ENCODE measurements at places on chromosomes 1 and 21.

GRCh38 chr1:208187499-208188041 is 56.6 kb downstream of the PLXNA2 start:
- no peak for DNase-seq

DNA sequence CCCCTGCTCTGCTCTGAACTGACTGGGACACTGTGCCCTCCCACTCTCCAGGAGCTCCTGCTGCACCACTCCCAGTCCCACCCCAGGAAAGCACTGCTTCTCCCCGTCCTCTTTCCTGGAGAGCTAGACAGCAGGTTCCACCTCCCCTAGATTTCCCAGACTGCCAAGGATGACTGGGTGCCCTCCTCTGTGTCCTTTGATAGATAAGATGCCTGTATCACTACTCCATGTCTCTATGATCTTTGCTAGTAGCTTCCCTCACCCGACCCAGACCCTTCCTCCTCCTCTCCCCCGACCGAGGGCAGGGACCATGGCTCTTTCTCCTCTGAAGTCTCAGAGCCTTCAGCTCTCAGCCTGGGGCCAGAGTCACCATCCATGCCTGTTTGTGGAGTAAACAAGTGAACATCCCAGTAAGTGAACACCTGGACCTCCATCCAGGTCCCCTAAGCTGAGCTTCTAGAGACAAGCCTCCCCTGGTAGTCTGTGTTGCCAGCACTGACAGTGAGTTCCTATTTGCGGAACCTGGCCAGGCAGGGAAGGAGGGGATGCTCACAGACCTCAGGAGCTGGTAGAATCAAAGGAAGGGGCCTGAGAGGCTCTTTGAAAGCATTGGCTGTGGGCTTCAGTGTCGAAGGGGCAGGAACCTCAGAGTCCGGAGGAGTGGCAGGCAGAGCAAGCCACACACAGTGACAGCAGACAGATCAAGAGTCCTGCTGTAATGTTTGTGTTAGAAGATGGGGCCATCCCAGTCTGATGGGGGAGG is 104.0 kb downstream of the PAX7 start:
- DNase-seq: no peak

GRCh38 chr21:32549440-32549839 is 35.9 kb downstream of the TCP10L start:
- DNase-seq: no peak

DNA sequence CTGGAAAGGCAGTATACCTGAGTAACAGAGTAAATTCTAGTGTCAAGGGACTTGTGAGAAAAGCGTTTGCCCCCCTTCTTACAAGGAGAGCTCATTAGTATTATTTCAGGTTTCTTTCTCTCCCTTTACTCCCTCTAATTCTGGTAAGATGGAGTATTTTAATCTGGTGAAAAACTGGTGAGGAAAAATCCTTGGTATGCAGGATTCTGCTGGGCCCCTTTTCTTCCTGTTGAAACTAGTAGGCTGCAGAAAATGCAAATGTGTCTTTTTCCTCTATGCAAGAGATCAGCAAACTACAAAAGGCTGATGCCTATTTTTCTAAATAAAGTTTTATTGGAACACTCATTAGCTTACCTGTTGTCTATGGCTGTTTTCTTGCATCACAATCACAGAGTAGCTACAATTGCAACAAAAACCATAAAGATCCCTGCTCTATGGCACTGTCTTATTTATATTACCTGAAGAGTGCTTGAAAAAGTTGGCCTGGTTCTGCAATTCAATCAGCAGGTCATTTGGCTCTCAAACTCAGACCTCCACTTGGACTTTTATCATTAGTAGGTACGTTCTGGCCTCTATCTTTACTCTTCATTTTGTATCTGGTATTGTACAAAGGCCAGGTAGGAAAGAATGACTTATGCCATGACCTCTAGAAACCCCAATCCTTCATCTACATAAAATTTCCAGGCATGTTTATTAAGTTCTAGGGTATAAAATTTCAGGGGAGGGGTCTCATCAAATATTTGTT is 109.6 kb downstream of the AKT3 start:
- DNase-seq: no peak

- no peak for DNase-seq
These were observed 10.7 kb downstream of the AK5 start for GRCh38 chr1:77292551-77292950.

DNA sequence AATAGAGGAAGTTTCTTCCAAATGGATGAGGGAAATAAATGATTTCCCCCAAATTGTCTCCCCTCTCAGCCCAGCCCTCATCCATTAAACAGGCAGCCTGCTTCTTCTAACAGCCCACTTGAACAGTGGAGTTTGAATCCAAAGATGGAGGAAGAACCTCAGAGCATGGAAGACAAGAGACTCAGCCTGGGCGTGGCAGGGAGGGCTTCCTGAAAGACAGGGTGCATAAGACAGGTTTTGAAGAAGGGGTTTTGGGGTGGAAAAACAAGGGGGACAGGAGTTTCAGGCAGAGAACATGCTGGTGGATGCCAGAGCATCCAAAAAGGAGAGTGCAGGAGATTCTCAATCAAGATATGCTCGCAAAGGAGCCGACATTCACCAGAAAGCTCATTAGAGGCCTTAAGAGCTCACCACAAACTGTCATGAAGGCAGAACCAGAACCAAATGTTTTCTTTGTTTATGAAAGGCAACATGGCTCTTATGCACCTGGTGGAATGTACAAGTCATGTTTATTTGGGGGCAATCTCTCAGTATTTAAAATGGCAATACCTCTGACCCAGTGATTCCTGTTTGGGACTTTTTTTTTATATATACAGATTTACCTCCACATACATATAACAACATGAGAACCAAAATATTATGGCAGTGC is 26.5 kb upstream of the TSPEAR start:
- DNase-seq: no peak

DNA sequence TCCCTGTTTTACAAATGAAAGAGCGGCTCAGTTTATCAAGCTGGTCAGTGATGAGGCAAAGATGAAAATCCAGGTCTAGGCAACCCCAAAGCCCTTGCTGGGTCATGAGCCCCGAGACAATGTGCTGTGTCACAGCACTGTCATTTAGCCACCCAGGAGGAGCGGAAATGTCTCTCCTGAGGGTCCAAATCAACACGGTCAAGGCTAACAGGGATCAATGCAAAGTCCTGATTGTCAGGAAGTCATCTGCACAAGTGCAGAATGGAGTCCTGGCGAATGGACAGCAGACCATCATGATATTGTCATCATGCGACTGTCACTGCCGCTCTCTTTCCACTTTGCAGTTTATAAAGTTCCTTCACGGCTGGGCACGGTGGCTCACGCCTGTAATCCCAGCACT is 30.2 kb downstream of the NCMAP start:
- DNase-seq: no peak

DNA sequence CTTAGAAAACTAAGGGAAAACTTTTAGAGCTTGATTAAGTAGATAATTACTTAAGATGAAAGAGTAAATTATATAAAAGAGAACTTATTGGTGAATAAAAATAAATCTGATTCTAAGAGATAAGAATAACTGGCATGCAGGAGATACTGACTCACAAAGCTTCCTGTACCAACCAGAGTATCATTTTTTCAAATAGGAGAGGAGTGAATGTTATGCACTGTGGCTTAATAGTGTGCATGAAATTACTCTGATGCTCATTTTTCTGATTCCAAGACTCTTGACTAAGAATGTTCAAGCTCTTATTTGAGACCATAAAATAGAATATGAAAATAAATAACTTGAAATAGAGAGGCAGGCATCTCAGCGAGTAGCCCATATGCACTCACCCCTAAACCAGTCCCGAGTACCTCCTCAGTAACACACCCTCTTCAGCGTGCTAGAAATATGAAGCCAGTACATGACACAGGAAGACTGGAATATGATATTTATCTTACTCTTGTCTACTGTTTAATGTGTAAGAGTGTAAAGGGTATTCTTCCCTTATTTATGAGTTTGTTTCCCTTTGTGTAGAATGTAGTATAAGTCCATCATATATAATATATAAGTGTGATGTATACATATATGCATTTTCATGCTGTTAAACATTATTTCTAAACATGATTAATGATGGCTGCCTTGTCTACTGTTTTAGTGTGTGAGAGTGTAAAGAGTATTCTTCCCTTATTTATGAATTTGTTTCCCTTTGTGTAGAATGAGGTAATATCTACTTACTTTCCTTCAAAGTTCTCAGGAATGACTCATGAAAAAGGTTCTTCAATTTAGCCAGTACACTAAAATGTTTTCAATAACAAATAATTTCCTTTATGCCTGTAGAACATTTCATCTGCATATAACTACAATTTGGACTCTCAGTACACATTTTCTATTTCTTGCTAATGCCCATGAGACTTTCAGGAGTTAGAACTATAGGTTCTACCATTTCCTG is 99.2 kb upstream of the PALMD start:
- DNase-seq: no peak

- no peak for DNase-seq
These were observed 80.8 kb upstream of the PAPPA2 start for GRCh38 chr1:176382163-176382562.

DNA sequence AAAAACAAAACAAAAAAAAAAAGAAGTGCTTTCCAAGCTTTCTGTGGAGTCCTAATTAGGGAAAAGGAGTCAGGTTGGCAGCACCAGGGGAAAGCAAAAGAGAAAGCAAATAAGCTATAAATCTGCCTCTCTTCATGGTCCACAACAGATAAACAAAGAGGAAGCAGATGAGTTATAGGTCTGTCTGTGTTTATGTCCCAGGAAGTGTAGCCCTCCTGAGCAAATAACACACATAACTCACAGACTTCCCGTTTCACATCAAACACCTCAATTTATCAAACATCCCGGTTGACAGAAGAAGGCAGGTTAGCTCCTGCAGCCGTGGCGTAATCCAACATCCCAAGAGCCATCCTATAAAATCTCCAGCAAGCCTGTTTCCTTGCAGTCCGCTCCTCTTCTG is 5.6 kb upstream of the SLC2A5 start:
- DNase-seq: no peak

DNA sequence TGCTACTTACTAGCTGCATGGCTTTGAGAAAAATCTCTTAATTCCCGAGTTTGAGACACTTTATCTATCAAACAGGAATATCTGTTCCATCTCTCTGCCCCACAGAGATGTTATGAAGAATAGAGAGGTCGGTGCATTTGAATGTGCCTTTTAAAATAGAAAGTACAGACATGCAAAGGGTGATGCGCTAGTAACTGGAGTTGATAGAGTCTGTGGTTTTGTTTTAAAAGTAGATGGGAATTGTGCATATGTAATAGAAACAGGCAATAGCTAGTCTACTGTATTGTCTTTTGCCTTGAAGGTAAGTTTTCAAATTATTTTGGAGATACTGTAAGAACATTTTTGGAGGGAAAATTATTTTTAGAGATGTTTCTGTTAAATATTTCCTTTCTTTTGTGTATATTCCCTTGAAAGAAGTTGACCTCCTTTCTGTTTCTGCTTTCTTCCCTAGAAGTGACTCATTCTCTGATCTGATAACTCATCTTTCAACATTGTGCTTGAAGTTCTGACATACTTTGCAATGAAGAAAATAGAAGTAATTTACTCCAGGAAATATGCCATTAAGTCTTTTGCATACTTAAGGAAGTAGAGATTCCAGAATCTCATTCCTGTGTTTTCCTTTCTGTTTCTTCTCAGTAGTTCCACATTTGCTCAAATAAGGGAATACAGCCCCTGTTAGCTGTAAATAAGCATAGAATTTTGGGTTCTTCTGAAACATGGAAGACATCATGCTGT is 151.6 kb downstream of the SDCCAG8 start:
- DNase-seq: no peak

GRCh38 chr1:117694543-117694942 is 88.7 kb downstream of the TENT5C start:
- DNase-seq: no peak

GRCh38 chr1:181459067-181459466 is 24.2 kb upstream of the CACNA1E start:
- DNase-seq: no peak

DNA sequence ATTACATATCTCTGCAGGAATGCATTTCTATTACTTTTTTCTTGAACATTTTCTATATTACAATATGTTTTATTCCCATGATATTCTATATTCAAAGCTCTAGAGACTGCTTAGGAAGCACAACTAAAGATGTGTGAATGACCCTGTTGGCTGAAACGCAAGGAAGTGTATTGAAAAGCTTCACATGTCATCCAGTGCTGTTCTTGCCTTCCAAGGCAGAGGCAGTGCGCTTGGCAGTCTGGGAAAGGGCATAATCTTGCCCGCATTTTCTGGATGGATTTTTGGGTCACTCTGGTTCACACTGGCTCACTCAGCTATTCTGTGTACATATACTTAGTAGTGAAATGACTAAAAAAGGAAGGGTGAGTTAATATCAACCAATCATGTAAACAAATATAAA is 262.4 kb downstream of the PTPRC start:
- no peak for DNase-seq

DNA sequence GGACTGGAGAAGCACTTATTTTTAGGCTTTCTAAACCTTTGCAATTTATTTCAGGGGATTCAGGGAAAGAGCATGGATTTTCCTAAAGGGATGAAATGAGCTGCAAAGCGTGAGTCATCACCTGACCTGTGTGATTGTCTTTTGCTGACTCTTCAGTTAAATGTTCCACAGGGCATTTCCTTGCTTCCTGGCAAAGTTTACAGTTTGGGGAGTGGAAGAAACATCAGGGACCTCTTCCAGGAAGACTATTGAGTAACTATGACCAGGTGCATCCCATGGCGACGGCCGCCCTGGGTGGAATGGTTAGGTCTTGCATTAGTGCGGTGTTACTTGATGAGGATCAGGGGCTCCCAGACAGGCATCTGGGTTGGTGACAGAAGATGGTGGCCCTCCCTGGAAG is 79.5 kb upstream of the SIPA1L2 start:
- DNase-seq: no peak

DNA sequence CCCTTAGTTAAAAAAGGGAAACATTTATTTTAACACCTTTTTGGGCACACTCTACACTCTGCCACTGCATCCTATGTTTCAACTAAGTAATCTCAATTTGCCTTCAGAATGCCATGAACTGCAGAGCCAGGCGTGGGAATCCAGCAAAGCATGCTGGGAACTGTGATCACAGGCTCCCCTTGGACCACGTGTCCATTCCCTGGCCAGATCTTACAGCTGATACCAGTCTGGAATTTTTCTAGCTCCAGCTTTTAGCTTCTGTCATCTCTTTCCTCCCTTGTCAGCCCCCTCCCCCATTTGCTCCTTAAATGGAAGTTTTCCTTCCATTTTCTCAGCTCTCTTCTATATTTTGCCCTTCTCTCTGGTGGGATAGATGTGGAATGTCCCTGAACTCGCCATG is 29.4 kb downstream of the RCSD1 start:
- no peak for DNase-seq

Measured in testis (tissue), 5 donors.